Cerebellar nuclear complex (tissue), 1 donor: ENCODE measurements at places on chromosomes 1 and 21.

DNA sequence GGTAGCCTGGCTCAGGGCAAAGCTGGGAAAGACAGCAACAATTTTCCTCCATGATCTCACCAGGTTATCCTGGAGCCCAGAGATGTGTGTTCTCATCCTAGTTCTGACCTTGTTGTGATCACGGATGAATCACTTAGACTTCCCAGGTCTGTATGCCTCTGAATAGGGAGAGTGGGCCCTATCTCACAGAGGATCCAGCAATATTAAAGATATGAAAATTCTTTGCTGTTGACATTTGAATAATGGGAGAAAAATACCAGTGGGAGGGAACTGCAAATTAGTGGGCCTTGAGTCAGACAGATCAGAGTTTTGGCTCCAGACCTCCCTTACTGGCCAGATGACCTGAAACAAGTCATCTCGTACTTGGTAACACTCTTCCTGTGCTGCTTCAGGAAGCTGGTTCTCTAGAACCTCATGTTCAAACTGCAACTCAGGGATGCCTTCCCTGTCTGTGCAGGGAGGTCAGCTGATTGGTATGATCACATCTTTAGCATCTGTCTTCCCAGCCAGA, 32.8 kb upstream of the RNF19B start:
- no peak for DNase-seq

GRCh38 chr1:36349839-36350238, 26.4 kb upstream of the EVA1B start:
- DNase-seq = no peak

- no peak for DNase-seq
Measured at GRCh38 chr1:68344208-68344607, 105.5 kb downstream of the RPE65 start.

DNA sequence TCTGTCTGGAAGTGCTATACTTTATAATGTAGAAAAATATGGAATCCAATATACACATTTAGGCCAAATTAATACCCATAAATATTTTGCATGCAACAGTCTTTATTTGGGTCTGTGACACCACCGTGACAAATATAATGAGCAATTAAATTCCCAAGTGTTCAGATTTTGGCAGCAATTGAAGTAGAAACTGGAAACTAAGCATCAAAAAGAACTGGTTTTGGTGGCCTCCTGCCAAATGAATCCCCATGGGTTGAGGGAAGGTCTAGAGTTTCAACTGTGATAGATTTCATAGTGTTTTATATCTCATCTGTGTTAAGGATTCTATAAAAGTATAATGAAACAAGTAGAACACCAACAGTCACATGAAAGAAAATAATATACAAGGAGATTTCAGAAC, 88.4 kb downstream of the DPYD start:
- no peak for DNase-seq

GRCh38 chr1:25137521-25138395, 94.5 kb downstream of the SYF2 start:
- DNase-seq = no peak

DNA sequence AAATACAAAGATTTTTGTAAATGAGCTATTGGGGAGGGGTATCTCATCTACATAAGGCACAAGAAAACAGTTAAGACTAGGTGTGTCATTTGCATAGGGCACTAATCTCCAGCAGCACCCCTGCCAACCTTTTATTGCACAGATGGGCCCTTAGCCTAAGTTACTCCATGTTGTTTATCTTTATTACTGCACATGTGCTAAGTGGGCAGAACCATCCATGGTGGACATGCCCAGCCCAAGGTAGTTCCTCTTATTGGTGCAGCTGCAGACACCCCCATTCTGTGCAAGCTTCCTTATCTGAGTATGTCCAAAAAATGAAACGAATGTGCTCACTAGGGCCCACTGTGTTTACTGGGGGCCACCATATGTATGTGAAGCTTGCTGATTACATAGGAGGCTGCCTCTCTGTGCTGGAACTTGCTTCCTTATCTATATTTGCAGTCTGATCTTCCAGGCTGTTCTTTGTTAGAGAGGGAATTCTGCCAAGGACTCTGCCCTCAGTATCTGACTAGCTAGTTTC, 77.3 kb upstream of the NEK7 start:
- no peak for DNase-seq

- no peak for DNase-seq
Measured at GRCh38 chr1:4027492-4028138, 127.5 kb upstream of the C1orf174 start.

DNA sequence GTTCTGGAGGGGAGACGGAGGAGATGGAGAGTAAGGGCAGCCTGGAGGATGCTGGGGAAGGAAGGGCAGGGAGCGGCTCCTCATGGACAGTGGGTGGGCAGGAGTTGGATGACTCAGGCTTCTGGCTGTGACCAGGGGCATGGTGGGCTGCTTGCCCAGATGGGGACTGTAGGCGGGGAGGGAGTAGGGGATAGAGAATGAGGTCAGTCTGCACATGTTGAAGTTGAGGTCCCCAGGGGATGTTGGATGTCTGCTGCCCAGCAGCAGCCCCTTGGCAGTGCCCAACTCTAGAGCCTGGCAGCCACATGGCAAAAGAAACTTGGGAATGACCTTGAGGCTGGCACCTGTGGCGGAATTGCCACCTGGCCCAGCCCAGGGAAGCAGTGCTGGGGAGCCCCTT, 6.4 kb downstream of the SELENON start:
- DNase-seq = no peak

DNA sequence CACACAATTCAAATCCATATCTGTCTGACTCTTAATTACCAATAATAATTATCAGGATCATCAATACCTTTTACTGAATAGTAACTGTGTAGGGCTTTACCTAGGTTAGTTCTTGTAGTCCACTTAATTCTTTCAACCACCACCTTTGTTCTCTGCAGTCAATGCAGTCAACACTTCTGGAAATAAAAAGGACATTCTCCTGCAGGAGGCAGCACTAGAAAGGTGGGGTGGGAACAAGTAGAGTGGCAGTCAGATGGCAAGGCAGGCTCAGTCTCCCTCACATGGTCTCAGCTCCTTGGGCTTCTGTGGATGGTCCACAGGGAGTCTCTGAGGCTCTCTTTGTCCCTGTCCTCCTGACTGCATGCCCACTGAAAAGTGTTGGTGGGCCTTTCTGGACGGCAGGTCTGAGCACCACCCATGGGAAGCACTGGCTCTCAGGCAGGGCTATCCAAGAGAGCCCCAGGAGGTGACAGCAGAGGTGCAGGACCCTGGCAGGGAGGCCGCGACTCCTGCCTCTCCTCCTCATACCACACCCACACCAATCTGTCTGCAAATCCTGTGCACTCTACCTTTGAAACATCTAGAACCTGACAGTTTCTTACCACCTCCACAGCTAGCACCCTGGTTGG, 237.3 kb downstream of the FOXD2 start:
- no peak for DNase-seq

DNA sequence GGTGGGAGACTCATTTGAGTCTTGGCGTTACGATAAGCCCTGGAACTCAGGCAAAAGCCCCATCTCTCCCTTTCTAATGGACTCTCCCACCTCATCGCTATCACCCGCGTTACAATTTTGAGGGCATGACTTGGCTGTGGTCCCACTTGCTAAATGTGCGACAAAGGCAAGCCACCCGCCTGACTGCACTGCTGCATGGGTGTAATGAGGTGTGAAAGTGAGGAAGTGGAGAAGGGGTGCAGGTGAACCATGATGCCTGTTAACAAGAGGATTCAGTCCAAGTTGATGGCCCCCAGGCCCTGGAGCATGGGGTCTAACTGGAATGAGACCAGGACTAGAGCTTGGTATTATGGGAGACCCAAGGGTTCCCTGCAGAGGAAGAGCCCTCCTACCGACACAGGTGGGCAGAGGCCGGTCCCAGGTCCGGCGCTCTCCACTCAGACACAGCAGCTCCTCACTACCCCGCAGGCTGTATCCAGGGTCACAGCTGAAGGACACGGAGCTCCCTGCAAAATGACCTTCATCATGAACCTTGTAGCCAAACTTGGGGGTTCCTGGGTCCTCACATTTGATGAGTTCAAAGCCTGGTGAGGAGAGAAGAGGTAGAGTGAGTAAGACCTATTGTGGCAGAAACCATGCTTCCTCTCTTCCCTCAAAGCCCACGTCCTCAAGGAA, 165.4 kb upstream of the HMGB4 start:
- no peak for DNase-seq

DNA sequence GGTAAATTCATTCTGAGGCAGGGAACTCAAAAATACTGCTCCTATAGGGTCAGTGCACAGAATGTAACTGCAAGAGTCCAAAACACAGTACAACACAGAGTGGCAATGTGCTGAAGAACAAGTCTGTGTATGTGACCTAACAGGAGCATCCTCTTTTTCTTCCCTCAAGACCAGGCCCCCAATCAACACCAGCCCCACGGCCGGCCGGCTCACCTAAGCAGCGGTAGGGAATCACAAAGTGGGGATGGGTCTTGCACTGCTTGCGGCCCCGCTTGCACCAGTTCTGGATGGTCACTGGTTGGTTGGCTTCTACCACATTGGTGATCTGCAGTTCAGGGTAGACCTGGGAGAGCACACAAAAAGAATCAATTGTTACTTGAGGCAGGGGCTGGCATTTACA, 80.8 kb downstream of the APP start:
- DNase-seq = no peak

DNA sequence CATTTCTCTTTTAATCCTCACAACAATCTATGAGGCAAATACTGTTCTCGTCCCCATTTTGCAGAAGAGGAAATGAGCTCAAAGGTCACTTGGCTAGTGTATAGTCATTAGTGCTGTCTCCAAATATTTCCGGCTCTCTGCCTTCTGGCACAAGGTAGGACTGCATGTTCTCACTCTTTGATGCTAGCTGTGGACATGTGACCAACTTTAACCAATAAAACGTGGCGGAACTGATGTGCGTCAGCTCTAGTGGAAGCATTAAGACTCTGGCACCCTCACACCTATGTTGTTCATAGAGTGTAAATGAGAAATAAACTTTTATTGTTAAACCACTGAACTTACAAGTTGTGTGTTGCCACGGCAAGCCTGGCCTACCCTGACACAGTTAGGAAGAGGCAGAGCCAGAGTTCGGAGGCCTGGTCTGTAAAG, 5.0 kb upstream of the KIF21B start:
- no peak for DNase-seq

GRCh38 chr1:43007377-43008114, 48.9 kb upstream of the SLC2A1 start:
- no peak for DNase-seq

- no peak for DNase-seq
Measured at GRCh38 chr21:38815060-38815405, 9.3 kb downstream of the ETS2 start.

DNA sequence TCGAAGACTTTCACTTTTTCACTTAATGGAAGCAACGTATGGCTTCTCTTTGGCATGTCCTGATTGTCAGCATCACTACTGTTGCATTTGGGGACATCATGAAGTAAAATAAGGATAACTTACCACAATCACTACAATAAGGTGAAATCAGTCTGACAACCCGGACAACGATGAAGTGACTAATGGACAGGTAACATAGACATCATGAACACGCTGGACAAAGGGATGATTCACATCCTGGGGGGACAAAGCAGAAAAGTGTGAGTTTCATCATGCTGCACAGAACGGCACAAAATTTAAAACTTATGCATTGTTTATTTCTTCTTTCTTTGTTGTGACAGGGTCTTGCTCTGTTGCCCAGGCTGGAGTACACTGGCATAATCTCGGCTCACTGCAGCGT, 53.9 kb downstream of the FH start:
- DNase-seq = no peak

DNA sequence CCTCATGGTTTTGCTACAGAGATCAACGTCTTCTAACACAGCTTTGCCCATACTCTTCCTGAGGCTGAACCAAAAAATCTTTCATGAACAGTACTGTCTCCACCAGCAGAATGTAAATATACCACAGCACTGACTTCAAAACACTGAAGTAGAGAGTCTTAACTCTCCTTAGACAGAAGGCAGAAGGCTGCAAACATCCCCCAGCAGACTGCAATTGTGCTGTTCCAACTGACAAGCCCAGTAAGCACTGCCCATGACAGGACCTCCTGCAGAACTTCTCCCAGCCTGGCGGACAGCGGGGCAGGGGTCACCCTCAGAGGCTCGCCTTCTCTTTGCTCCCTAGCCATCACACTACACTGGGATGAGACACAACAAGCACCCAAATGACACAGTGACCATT, 218.7 kb downstream of the RERE start:
- DNase-seq = no peak

DNA sequence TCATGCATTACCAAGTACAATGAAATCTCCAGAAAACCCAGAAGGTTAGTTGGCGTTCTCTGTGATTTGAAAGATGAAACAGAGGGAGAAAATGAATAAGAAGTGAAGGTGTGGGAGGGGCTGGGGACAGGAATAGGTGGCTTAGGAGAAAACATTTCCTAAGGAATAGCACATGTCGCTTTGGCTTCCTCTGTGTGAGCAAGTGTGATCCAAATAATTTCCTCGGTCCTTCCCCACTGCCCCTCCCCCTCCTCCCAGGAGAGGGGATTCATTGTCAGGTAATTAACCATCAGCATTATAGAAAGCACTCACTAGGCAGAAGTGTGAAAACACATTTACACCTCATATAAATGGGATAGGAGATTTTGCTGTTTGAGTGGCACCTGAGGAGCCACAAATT, 105.5 kb downstream of the NUF2 start:
- no peak for DNase-seq

DNA sequence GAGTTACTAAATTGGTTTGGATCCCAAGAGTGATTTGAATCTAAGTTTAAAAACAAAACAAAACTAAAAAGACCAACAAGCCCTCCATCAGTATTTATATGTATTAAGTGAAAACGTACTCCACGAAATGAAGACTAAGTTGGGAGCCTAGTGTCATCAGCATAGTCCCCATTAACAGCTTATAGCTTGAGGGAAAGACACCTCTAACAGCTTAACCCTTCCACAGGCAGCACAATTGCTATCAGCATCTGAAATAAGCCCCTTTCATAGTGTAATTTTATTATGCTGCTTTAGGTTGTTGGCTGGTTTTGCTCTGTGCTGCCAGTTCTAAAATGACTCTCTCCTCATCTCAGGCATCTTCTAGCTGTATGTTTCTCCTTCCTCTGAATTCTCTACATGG, 25.8 kb upstream of the ST6GALNAC5 start:
- DNase-seq = no peak

DNA sequence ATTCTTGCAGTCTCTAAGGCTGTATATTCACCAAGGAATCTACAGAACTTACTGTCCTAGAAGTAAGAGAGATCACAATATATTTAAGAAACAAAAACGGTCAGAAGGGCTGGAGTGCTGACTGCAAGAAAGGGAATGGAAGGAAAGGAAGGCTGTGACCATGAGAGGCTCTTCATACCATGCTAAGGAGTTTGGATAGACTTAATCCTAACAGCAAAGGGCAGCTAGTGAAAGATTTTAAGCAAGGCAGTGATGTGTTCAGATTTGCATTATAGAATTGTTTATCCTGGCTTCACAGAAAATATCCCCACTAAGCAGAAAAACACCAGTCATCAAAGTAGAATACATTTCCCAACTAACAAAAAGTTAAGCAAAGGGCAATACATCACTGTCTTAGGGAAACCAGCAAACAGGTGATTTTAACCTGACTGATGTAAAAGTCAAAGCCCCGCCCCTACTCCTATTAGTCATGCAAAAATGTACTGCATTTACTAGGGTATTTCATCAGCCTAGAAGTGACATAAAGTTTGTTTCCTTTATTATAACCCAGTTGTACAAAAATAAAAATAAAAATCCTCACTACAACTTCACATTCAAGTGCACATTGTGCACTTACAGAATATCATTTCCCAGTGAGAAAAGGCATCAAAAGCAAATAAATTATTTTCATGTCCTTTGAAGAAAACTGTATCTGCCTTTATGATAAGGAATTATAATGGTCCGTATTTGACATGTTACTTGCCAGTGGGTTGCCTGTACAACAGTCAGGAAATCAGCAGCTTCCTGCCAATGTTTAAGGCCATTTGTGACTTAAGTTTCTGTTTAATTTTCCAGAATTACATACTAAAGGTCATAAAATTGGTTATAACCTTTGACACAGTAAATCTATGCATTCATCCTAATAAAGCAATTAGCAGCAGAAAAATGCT, 17.2 kb downstream of the JAK1 start:
- DNase-seq = no peak
